Suppressor macrophage treated with lipopolysaccharide for 1 hour (primary cell): ENCODE measurements at places on chromosomes 3 and 15.

GRCh38 chr3:108548304-108548703, 37.9 kb upstream of the MYH15 start:
- no peak for DNase-seq

DNA sequence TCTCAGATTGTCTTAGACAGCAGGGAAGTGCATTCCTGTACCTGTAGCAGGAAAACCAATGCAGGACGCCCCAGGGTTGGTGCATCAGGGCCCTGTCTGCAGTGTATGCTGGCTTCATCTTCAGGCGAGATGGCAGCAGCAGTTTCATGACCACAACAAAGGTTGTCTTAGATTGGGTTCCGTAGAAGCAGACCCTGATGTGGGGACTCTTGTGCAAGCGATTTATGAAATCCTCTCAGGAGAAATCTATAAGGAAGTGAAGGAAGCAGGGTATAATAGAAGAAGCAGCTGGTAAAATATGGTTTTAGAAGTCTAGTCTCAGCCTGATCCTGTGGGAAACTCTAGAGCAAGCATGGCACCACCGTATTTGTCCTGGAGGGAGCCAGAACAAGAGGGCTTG, 25.0 kb downstream of the DNAH1 start:
- no peak for DNase-seq

- DNase-seq: peak; percentile 43
These were observed 22.2 kb upstream of the BCL6 start for GRCh38 chr3:187767266-187768012.

- no peak for DNase-seq
These were observed 48.1 kb downstream of the BFSP2 start for GRCh38 chr3:133447750-133448477.

- no peak for DNase-seq
These were observed 143.8 kb downstream of the TPRA1 start for GRCh38 chr3:127446756-127447155.

DNA sequence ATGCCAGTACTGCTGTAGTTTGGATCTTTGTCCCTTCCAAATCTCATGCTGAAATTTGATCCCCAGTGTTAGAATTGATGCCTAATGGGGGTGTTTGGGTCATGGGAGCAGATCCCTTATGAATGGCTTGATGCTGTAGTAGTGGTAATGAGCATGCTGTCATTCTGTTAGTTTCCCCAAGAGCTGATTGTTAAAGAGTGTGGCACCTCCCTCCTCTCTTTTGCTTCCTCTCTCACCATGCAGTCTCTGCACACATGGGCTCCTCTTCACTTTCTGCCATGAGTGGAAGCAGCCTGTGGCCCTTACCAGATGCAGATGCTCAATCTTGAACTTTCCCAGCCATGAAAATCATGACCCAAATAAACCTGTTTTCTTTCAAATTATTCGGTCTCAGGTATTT, 141.3 kb upstream of the DPPA4 start:
- no peak for DNase-seq

DNA sequence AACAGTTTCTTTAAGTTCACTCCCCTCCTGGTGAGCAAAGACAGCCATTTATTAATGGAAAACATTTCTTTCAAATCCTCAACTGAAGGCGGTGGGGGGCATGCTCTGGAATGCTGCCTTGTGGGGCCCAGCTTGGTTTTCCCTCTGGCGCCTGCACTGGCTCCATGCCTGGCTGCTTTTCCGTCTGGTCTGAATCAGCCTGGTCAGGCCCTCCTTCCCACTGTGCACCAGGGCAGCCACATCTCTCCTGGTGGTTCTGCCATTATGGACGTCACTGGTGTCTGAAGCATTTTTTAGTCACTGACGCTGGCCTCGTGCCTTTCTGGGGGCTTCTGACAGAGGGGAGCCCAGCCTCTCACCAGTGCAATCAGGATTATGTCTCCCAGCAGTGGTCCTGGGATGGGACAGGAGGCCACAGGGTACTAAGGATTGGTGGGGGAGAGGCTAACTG, 57.6 kb upstream of the APEH start:
- no peak for DNase-seq

DNA sequence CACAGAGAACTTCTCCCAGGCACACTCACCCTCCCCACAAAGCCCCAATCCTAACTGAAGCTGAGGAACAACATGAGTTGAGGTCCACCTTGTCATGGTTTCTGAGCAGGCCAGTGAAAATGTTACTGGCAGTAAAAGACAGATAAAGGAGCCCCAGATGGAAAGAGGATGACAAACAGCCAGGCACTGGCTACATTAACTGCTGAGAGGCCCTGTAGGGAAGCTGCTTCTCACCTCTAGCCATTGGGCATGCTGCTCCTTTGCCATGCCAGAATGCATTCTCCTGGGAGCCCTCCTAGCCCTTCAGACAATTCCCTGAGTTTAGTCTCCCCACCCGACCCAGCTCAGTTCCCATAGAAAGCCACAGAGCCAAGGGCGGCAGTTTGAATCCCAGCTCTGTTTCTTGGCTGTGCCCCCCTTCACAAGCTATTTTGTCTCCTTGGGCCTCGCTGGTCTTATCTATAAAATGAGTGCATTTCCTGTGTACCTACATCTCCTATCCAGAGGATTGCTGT, 60.5 kb downstream of the LMCD1 start:
- DNase-seq: no peak

DNA sequence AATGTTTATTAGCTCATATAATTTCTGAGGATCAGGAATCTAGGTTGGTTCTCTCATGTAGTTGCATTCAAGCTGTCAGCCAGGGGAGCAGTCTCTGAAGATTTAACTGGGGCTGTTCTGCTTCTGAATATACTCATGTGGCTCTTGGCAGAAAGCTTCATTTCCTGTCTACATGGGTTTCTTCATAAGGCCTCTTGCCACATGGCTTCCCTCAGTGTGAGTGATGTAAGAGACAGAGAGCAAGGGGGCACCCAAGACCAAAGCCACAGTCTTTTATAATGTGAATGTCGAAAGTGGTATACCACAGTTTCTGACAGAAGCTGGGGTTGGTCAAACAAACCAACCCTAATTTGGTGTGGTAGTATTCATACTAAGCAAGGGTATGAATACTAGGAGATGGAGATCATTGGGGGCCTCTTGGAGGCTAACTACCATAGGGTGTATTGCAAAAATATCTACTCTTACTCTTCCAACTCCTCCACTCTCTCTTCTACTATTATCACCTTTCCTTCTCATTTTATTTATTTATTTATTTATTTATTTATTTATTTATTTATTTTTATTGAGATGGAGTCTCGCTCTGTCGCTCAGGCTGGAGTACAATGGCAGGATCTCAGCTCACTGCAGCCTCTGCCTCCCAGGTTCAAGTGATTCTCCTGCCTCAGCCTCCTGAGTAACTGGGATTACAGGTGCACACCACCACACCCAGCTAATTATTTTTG, 123.8 kb downstream of the B3GALNT1 start:
- peak; percentile 81 for DNase-seq

DNA sequence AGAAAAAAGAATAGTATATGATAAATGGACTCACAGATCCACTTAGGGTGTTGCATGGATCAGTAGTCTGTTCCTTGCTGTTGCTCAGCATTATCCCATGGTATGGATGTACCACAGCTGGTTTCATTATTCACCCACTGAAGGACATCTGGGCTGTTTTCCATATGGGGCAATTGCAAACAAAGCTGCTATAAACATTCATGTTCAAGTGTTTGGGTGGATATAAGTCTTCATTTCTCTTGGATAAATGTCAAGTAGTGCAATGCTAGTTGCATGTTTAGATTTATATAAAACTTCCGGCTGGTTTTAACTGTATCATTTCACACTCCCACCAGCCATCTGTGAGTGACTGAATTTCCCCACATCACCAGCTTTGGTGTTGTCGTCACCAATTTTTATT, 137.7 kb downstream of the ASB7 start:
- no peak for DNase-seq

DNA sequence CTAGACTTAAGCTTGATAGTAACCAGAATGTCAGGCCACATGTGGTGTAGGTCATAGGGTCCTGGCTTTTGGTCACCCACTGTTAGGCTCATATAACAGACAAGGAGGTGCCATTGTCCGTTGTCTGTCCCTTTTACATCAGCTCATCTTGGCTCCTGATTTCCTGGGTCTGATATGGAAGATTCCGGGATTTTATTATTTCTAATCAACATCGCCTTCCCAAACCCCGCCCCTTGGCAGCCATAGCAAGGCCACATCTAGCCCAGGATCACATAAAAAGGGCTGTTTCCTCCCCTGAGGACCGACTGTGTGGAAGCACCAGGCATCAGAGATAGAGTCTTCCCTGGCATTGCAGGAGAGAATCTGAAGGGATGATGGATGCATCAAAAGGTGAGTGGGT, at the start of gene TGM4:
Gene TGM4, plus strand, starts transcription at position 301 of the 400 bp plus-strand sequence. Its CDS starts 71 bp downstream, at position 372.
- DNase-seq: no peak

GRCh38 chr3:3618623-3619022, 180.6 kb upstream of the LRRN1 start:
- DNase-seq: no peak

- DNase-seq: no peak
These were observed 169.3 kb upstream of the TRIM42 start for GRCh38 chr3:140508550-140508949.

DNA sequence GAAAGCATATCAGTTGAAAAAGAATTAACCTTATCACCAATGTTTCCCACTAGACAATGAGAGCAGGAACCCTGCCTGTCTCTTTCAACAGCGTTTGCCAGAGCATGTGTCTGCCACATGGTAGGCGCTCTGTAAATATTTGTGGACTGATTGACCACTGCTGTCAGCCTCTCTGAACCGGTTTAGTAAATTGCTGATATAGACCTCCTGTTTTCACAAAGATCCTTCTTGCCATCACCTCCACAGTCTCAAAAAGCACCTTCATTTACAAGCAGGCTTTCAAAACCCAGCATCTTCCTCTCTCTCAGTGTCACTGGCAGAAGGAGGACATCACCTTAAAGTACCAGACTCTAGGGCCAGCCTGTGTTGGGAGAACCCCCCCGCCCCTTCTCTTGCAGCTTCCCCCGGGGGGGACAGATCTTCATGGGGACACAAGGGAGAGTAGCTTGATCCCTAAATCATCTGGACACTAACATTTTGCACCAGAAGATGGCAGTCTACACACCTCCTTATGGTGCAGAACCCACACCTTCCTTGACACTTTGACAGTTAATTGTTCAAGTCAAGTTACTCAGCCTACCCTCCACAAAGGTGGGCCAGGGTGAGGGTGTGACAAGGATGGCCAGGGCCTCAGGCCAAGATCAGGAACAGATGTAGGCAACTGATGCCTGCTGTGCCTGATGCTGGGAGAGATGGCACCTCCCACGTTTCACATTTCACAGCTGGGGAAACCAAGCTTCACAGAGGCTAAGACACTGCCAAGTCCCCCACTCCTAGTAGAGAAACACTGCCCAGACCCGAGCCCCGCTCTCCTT, 37.8 kb upstream of the USP3 start:
- DNase-seq: peak; percentile 78

DNA sequence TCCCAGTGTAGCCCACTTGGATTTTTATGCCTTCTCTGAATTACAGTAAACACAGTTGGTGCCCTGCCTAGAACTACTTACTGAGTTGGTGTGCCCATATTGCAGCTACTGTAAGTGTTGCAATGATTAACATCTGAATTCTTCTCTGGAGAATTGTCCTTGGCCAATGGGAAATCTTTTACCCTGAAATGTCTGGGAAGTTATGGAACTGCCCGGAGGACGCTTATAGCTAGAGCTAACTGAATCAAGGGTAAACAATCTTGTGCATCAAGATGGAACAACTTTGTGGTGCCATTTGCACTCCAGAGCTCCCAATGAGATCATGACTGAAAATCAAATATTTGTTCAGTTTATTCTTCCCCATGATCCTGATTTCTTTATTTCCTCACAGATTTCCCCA, 246.7 kb upstream of the CBLB start:
- DNase-seq: no peak

GRCh38 chr3:54273791-54274190, 151.4 kb downstream of the CACNA2D3 start:
- no peak for DNase-seq

GRCh38 chr3:54792584-54792983, 135.3 kb downstream of the LRTM1 start:
- DNase-seq: no peak

GRCh38 chr3:63231643-63232042, 46.5 kb upstream of the SYNPR start:
- no peak for DNase-seq

GRCh38 chr15:100665570-100665969, 63.2 kb downstream of the ASB7 start:
- DNase-seq: no peak

DNA sequence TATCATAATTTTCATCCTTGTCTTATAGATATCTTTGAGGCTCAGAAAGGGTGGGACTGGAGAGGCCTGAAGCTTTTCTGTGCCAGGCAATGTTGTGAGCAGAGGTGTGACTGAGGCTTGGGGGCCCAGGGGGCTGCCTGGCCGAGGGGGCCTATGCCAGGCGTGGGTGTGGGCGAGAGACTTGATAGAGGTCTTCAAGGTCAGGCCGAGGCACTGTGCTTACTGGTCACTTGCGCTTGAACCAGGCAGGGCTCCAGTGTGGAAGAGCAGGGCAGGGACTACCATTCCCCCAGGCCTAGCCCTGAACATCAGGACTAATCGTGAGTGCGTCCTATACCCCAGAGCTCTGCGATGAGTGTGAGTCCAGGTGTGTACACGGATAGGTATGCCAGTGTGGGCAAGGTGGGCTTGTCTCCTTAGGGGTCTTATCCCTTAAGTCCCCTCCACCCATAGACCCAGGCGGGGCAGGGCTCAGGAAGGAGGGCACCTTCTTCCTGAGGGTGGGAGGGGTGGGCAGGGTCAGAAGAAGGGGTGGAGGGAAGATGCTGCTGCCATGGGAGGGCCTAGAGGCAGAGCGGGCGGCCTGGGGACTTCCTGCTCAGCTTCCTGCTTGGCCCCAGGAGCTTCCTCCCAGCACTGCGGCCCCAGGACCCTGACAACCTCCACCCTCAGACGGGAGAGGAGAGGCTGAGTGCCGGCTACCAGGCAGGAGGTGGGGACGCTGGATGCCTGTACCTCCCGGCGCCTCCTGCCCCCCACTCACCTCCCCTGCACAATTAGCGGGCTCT, 84.7 kb downstream of the LINGO1 start:
- DNase-seq: peak; percentile 12

DNA sequence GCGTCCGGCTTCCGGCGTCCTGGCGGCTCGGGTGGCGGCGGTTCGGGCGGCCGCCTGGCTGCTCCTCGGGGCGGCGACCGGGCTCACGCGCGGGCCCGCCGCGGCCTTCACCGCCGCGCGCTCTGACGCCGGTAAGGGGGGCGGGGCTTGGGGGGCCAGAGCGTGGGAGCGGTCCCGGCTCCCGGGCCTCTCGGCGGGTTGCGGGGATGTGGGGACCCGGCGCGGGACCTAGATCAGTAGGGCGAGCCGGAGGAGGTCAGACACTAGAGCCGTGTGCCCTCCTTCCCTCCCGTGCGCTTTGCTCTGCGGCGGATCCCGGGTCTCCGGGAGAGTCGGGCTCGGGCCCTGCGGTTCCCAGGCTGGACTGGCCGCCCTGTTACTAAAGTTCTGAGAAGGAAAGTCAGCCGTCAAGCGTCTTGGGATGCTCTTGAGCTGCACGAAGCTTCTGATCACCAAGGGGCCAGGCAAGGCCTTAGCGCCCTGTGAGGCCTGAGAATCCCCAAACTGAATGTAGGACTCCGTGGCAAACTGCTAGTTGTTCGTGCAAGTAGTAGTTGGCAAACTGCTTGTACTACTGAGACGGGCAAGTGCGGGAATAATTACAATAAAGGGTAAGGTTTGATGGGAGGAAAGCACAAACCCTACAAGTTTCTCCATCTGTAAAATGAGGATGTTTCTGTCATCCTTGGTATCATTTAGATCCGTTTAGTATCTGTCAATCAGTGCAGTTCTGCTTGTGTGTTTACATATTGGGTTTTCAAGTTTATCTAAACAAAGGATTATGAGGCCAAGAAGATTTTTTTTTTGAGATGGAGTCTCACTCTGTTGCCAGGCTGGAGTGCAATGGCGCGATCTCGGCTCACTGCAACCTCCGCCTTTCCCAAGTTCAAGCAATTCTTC, 587 bp downstream of the PIGX start:
- peak; percentile 79 for DNase-seq

- DNase-seq: no peak
These were observed 20.3 kb downstream of the C3orf33 start for GRCh38 chr3:155785662-155786295.
